ENCODE measurements at places on chromosomes 5 and 9.
A peak's percentile ranks its signal among the peaks of the same experiment; 100 is the strongest.

DNA sequence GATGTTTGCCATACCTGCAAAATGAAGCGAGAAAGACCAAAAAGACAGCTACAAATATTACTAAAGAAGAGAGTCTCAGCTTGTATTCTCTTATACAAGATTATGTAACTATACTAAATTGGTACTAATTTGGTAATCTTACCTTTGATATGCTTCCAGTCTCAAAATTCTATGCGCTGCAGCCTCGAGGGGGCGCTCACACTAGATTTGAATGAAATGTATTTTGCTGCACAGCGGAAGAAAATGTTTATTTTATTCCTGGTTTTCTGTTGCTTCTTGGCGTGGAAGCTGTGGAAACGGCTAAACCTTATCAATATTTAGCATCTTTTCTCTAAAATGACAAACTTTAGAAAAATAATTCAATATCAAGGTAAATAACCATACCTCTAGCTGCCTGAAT, 267.0 kb upstream of the NUDT12 start:
- peak; percentile 10 for DNase-seq

- no peak for DNase-seq
These were observed 712.1 kb upstream of the MEF2C start for GRCh38 chr5:89595056-89595455.

GRCh38 chr9:87515006-87515405, 17.3 kb downstream of the DAPK1 start:
- peak; percentile 83 for DNase-seq

DNA sequence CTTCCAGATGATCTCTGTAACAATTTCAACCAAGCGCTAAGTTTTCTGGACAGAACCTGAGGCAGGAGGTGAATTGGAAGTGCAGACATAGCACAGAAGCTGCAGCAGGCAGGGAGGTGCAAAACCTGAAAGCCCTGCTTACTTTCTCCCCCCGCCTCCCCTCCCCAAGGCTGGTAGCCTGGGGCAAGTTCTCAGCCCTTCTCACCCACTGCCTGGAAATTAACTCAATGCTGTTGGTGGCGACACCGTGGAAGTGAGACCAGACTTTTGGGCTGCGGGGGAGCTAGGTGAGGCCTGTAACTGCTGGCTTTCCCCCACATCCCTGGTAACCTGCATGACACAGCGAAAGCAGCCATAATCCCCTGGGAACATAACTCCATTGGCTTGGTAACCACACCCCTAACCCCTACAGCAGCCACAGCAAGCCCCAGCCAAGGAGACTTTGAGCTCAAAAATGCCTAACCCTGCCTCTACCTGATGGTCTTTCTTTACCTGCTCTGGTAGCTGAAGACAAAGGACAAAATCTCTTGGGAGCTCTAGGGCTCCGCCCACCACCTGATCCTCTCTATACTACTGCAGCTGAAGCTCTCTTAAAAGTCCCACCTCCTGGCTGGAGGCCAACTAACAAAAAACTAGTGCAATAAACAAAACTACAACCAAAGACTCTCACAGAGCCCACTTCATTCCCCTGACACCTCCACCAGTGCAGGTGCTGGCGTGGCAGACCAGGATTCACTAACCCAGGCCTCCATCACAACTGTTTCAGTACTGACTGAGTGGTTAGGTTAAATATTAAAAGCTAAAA, 11.9 kb upstream of the OR13C8 start:
- no peak for DNase-seq

Measured in amniotic epithelial cell (primary cell).